ENCODE measurements at places on chromosomes 5 and 9.

- DNase-seq, result no peak
Measured at GRCh38 chr9:88741335-88741734, 206.4 kb downstream of the NXNL2 start.

DNA sequence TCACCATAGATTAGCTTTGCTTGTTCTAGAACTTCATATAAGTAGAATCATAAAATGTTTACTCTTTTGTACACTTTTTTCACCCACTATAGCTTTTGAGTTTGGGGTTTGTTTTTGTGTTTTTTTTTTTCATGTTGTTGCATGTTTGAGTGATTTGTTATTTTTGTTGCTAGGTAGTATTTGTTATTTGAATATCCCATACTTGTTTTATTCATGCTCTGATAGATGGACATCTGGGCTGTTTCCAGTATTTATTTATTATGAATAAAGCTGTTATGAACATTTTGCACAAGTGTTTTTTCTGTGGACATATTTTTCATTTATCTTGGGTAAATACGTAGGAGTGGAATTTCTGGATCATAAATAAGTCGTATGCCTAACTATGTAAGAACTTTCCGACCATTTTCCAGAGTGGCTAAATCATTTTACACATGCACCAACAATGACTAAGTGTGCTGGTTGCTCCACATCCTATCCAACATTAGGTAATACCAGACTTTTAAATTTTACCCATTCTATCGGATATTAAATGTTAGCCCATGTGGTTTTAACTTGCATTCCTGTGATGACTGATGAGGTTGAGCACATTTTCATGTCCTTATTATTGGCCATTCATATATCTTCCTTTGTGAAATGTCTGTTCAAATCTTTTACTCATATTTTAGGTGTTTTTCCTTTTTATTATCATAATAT lies 69.1 kb upstream of the NR4A3 start:
- no peak for DNase-seq

GRCh38 chr5:79025054-79025472 lies 40.0 kb upstream of the ARSB start:
- peak; percentile 70 for DNase-seq

DNA sequence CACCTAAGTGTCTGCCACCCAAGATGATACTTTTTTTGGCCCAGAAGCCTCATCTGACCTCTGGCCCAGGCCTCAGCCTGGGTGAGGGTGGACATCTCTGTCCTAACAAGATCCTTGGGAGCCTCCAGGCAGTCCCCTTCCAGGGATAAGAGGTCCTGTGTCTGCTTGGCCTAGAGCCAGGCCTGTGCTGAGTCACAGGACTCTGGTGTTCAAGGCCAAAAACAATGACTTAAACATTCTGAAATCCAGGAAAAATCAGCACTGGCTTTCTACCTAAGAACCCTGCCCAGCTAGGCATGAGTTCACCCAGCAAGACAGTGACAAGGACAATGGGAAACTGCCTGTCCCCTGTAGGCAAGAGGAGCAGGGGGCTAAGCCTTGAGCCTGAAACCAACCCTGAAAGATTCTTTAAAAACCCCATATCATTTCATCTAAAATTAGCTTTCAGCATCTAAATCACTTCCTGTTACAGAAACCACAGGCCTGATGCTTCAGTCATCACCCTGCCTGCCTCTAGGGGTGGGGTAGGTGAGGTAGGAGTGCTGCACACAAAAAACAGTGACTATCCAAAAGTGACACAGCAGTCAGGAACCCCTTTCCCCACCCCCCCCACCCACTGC lies 29.9 kb downstream of the CSF2 start:
- no peak for DNase-seq

- no peak for DNase-seq
Measured at GRCh38 chr5:134189031-134189430, 12.3 kb upstream of the SKP1 start.

DNA sequence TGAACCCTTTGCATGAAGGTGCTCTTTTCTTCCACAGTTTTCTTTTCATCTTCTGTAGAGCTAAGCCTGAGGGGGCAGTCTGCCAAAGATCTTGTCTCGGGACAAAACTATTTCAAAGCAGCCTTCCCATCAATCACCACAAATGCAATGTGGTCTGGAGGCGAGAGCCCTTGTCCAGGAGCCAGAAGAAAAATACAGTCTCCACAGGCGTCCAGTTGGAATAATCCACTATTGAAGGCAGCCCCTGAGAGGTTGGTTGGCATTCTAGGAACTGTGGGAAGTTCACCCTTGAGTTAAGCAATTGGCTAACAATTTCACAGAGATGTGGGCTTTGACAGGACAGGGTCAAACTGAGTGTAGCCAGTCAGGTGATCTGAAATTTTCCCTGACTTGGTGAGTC lies 72.0 kb downstream of the SEMA6A start:
- DNase-seq, result no peak

DNA sequence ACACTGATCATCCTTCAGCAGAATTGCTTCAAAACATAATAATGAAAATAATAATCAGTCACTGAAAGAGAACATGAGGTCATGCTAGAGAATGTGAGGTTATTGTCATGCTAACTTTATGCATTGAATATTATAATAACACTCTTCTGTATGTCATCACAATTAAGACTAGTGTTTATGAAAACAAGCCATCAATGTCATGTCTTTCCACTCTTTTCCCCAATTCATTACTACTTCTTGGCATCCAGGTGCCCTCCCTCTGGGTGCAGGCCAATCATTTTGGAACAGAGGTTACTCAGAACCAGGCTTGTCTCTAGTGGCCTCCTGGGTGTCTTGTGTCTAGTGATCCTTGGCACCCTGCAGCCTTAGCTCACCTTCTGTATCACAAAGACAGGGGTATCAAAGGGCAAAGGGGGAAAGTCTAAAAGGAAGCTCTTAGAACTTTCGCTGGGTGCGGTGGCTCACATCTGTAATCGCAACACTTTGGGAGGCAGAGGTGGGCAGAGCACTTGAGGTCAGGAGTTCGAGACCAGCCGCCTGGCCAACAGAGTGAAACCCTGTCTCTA lies 217.6 kb upstream of the PIK3R1 start:
- no peak for DNase-seq

GRCh38 chr5:109695005-109695926 lies 5.5 kb downstream of the MAN2A1 start:
- DNase-seq, result no peak

- no peak for DNase-seq
Measured at GRCh38 chr5:69050214-69050613, 43.6 kb upstream of the SLC30A5 start.

DNA sequence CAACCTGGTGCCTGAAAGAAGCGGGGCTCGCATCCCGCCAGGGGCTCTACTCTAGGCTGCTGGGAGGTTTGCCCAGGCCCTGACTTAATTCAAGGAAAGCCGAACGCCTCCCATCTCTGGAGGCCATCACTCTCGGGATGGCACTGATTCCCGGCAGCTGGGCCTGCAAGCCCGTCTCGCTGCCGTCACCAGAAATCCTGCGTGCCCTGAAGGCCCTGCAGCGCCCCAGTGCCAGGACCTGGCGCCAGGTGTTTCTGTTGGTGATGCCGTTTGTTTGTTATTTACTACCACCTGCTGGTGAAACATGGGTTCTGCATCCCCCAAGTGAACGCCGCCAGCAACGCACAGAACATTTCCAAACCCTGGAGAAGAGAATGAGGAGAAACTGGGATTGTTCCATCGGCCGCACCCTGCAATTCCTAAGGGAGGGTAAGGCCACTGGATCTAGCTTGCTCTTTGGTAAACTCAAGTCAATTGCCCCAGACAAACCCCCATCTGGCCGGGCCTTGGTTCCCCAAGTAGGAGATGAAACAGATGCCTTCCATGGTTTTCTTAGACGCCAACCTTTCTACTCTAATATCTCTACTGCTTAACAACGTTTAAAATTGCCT lies 77.9 kb downstream of the AK8 start:
- DNase-seq, result peak; percentile 51

- DNase-seq, result no peak
Measured at GRCh38 chr9:136815422-136815782, 7.7 kb downstream of the RABL6 start.

GRCh38 chr5:82169892-82170291 lies 108.3 kb downstream of the RPS23 start:
- no peak for DNase-seq

- no peak for DNase-seq
Measured at GRCh38 chr9:134644725-134645606, 3.4 kb downstream of the COL5A1 start.

GRCh38 chr5:11273180-11273903 lies 512.3 kb upstream of the DAP start:
- DNase-seq, result no peak

GRCh38 chr9:4833781-4834560 lies 41.2 kb downstream of the RCL1 start:
- DNase-seq, result no peak

- no peak for DNase-seq
Measured at GRCh38 chr5:102888483-102888882, 133.4 kb downstream of the PAM start.

GRCh38 chr9:120080849-120081248 lies 499.1 kb downstream of the CDK5RAP2 start:
- DNase-seq, result no peak

- no peak for DNase-seq
Measured at GRCh38 chr5:32584646-32585045, 711 bp upstream of the SUB1 start.

GRCh38 chr5:145471831-145472612 lies 363.1 kb downstream of the PRELID2 start:
- DNase-seq, result no peak

DNA sequence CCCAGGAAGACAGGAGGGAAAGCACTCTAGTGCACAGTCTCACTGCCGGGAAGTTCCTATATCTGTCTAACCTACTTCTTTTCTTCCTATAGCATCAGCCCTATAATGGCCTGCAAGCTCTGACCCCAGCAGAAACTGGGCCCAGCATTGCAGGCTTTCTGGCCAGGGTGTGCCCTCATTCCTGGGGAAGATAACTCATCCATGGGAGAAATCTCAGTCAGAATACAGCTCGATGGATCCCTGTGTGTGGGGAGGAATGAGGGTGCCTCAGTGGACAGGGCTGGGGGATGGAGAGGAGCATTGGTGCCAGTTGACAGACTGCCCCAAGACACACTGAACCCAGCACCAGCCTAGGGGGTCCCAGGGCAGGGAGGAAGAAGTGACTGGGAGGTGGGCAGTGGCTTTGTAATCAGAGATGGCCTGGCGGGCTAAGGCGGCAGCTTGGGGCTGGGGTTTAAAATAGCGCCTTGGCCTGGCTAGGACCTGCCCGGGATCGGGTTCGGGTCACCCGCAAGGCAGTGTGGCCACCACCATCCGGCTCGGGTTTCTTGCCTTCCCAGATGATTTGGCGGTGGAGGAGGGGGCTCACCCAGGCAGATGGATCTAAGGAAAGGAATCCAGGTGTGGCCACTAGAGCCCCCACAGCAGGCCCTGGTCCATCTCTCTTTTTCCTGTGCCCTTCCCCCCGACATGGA lies 7.6 kb upstream of the CXXC5 start:
- no peak for DNase-seq

DNA sequence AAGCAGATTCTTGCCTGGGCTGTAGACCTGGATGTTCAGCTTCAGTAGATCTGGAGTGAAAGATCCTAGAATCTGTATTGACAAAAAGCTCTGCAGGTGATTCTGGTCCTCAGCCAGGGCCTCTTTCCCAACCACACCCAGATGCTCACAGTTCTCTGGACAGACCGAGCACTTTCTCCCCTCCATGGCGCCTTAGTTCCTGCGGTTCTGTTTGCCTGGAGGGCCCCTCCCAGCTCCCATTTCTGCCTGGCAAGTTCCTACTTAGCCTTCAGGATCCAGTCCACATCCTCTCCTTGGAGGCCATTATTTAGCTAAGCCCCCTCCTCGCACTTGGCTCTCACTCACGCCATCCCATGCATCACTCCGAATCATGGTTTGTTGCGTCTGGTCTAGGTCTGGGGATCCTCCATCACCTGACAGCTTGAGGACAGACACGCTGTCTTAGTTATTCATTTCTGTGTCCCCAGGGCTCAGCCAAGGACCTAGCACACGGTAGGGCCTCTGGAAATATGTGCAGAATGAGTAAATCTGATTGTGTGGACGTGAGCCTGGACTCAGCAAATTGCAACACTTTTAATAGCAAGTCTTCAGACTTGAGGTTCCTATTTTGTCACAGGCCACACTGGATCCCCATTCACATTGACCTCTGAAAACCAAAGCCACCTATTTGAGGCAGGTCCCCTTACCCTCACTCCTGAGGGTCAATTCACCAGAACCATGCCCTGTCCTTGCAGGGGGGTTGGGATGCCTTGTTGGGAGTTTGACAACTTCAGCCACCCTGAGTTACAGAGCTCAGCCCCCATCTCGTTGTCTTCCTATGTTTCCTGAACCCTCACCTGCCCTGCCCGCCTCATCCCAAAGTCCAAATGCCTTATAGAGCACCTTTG lies 50.7 kb downstream of the COL15A1 start:
- DNase-seq, result no peak

- DNase-seq, result no peak
Measured at GRCh38 chr5:130427222-130427955, 523.1 kb downstream of the CHSY3 start.

Measured in liver (tissue), 10 donors.